ENCODE measurements at places on chromosomes 3 and 15.

- DNase-seq: no peak
These were observed 90.1 kb downstream of the AAGAB start for GRCh38 chr15:67164401-67164791.

DNA sequence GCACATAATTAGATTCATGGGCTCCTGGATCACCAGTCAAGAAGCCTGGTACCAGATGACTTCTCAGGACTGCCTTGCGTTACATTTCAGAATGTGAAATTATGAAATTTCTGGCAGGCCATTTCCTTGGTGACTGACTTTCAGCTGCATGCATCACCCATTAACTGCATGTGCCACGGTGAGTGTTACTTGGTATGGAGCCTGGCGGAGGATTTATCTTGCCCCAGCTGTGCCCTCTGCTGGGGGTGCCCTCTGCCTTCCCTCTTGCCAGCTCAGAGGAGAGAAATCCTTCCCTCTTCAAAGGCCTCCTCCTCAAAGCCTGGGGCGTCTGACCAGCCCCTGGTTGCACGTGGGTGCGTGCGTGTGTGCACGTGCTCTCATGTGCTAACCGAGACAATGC is 57.7 kb upstream of the CTSH start:
- no peak for DNase-seq

DNA sequence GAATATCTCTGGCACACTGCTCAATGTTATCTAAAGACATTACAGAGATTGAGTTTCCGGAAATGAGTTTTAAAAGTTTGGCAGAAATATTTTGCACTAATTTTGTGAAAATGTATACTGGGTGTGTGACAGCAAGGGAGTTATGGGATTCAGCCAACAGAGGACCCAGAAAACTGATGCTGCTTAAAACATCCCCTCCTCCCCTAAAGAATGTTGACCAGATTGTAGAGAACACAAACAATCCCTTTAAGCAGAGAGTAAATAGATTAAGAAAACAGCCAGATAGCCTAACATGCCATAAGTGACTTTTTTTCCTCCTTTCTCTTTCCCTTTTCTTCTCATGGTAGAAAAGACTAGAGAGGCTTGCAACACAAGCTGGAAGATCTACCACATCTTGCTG is 928.0 kb upstream of the ALCAM start:
- no peak for DNase-seq

DNA sequence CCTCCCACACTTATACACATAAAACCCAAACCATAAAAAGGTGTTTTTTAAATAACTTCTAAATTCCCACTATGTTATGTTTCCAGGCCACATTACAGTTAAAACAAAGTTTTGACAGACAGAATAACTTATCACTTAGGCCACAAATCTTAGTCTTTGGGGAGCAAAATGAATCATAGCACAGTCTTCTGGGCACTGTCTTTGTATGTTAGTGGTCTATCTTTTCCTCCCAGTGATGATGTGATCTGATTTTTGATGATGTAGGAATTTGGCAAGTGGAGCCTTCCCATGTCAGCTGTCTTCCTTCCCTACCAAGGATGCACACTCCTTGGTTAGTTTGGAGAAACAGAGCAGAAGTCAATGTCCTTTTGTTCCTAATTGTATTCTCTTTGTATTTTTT is 67.3 kb downstream of the THSD4 start:
- no peak for DNase-seq

DNA sequence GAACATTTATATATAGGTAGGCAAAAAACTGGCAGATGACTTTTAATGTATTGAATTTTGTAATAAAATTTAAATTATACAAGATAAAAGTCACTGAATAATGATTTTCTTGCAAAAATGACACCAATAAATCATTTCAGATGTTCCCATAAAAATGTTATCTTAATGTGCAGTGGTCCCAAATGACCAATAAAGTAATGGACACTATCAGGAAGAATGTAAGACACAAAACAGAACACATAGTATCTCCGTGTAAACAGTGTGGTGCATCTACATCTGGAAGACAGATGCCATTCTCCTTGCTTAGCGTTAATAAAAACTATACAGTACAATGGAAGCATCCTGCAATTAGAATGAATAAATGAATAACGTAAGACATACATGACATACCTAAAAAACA is 41.5 kb downstream of the FGF7 start:
- no peak for DNase-seq

- DNase-seq: no peak
These were observed 131.3 kb downstream of the DOCK3 start for GRCh38 chr3:50806031-50806430.

- no peak for DNase-seq
These were observed 9.1 kb upstream of the GNAI2 start for GRCh38 chr3:50226888-50227389.

GRCh38 chr3:64438812-64439211 is 213.5 kb upstream of the PRICKLE2 start:
- no peak for DNase-seq

All from CD8-positive, alpha-beta memory T cell (primary cell).